ENCODE measurements at places on chromosomes 12 and 14.

- DNase-seq, result no peak
These were observed 67.2 kb upstream of the HMGA2 start for GRCh38 chr12:65756956-65757511.

DNA sequence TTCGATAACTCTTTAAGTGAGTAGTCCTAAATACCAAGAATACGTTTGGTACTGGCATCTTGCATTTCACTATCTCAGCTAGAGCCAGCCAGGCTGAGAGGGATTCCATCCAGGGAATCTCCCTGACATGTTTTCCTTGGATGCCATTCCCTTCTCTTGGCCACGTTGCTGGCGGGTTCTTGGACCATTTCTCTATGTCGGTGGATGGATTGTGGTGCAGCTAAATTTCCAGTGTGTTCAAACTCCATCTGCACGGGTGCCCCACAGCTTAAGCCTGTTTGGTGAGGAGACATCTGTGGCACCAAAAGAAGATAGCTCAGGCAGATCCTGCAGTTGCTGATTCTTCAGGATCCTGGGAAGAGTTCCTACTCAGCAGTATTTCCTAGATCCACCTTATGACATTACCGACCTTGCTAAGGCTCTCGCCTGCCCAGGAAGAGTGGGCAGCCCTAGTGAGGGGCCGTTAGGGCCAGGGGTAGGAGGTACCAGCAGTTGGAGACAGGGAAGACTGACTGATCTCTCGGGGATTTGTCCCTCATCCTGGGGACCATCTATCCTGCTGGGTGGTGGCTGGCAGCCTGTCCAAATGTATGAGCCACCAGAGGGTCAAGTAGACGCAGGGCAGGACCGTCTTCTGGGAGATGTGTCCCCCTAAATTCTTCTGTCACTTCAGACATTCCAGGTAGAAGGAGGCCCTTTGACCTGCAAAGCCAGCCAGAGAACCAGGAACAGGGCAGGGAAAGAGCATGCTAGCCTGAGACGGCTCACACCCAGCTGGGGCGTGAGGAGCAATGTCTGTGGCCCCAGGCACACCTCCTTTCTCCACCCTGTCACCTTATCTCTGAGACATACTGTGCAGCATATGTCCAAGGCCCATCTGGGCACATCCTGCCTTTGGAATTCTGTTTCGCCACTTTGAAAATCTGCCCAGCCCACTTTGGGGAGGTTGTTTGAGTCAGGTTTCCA is 72.6 kb upstream of the CAPRIN2 start:
- no peak for DNase-seq

DNA sequence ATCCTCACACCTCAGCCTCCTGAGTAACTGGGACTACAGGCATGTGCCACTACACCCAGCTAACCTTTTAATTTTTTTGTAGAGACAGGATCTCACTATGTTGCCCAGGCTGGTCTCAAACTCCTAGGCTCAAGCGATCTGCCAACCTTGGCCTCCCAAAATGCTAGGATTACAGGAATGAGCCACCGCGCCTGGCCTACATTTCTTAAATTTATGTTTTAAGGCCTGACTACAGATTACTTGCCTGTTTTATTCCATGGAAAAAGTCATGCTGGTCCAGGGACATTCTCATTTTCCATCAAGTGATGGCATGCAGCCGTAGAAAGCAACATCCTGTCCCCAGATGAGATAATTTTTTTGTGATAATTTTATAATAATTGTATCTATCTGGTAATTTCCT is 6.1 kb downstream of the CD9 start:
- no peak for DNase-seq

DNA sequence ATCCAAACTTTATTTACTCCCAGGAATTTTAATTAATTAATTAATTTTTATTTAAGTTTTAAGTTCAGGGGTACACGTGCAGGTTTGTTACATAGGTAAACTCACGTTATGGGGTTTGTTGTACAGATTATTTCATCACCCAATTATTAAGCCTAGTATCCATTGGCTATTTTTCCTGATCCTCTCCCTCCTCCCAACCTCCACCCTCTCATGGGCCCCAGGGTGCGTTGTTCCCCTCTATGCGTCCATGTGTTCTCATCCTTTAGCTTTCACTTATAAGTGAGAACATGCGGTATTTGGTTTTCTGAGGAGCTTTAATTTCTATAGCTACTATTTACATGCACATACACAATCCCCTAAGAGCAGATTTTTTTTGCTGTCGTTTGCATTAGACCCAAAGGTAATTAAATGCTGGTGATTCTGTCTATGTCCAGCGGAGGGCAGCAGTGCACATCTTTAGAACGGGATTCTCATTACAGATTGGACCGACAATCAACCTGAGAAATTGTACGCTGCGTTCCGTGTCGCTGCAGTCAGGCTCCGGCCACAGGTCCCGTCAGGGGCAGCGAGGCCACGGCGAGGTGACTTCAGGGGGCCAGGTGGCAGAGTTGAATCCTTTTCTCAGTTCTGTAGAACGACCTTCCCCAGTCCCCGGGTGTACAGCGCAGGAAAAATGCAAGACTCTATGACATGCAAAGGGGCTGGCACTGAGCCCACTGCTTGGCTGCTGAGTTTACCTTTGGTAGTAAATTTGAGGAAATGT is 11.6 kb downstream of the TMEM30B start:
- DNase-seq, result peak; percentile 7

DNA sequence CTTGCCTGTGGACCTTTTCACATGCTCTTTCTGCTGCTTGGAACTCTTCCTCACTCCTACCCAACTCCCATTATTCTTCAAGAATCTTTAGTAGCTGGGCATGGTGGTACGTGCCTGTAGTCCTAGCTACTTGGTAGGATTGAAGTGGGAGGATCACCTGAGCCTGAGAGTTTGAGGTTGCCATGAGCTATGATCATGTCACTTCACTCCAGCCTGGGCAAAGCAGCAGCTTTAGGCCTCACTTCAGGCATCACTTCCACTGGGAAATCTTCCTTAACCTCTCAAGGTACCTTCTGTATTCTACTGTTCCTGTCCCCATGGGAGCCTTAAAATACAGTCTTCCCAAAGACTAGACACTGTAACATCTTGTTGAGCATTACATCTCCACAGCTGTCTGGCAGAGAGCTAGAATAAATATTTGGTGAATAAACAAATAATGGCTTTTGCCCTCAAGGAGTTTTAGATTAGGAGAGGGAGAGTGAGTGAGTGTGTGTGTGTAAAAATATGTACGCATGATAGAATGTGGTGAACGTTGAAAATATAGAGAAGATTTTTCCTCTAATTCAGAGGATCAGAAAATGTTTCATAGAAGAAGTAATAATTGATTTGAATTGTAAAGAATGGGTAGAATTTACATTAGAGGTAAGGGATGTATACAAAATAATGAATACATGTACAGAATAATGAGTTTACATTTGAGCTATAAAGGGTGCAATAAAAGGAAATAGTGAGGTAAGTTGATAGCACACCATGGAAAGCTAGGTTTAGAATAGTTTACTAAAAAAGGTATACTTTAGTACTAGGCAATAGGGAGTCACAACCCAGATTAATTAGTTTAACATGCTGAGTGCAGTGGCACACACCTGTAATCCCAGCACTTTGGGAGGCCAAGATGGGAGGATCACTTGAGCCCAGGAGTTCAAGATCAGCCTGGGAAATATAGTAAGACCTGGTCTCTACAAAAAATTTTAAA is 29.2 kb upstream of the BMAL2 start:
- no peak for DNase-seq

- DNase-seq, result peak; percentile 8
These were observed 50.5 kb downstream of the TTC9 start for GRCh38 chr14:70692210-70692609.

GRCh38 chr12:42326541-42327226 is 717 bp downstream of the PPHLN1 start:
- no peak for DNase-seq

- no peak for DNase-seq
These were observed 2.1 kb downstream of the GNPTAB start for GRCh38 chr12:101828463-101829196.

DNA sequence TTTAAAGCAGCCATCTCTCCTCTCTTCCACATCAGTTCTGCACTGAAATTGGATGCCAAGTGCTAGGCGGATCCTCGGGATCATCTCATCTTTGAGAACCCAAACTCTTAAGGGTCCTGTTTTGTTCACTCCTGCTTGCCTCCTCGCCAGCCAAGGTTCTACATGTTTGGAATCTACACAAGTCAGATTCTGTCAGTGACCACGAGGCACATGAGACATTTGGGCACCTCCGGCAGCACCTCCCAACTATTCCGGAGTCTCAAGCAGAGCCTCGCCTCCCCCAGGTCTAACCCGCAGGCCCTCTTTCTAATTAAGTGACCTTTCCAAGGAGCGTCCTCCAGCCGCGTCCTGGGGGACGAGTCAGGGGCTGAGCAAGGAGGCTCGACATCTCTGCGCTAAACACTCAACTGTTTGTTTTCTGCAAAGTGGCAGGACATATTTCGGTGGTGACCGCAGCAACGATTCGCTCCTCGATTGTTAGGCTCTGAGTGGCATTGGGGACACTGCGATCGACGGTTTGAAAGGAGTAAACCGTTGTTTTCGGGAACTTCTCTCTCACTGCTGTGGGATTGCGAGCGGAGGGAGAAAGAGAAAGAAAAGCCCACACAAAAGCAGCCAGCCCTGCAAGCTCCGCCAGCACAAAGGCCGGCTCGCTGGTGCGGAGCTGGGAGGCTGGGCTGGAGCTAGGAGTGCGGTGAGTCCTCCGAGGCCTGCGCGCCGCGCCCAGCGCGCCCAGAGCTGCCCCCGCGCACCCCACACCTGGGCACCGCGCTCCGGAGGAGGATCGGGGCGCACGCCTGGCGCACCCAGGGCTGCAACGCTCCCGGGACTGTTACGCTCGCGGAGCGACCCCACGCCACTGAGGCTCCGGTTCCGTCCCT is 640 bp downstream of the ARMH4 start:
- DNase-seq, result peak; percentile 39

DNA sequence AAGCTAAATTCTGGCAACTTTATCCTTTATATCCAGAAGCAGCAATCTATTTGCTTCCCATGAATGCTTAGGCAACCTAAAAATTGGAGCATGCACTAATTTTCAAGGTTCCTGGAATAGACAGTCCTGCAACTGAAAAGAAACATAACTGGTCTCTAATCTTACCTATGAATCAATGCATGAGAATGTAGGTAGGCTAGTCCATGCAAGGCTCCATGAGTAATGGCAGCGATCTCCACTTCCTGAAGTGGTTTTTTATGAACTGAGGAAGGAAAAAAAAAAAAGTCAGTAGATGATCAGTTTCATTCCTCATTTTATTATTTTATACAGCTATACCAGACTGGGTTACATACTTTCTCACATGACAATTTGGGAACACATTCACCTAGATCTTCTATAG is 102.0 kb downstream of the PEBP1 start:
- no peak for DNase-seq

DNA sequence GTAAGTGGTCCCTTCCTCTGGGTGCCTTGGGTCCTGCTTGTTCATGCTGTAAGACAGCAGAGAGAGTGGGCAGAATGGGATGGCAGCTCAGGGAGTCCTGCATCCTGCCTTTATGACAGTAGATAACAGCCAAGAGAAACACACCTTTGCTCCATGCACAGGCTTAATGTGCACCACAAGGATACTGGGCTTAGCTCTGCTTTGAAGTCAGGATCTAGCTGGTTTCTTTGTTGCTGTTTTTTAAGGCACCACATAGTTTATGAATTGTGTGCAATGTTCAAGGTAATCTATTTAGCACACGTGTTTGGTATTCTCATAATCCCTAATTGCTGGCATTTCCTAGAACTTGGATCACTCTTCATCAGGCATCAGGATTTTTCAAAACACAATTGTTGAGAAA is 239.5 kb upstream of the DCN start:
- DNase-seq, result no peak

DNA sequence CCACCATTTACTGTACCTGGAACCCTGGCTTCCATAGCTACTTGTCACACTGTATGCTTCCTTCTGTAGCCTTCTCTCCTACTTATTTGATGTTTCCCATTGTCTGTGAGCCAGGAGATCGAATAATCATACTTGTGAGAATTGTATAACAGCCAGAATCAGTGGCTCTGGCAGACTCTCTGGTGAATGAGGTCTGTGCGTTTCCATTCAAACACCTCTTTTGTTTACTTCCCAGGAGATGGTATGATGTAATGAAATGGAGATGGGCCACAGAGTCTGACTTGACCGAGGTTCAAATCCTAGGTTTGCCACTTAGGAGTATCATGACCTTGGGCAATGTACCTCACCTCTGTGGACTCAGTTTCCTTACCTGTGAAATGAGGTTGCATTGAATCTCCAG is 35.7 kb upstream of the CLMN start:
- no peak for DNase-seq

GRCh38 chr14:105151084-105151837 is 17.3 kb downstream of the JAG2 start:
- no peak for DNase-seq

- no peak for DNase-seq
These were observed 2.7 kb upstream of the BEST3 start for GRCh38 chr12:69701826-69702225.

- DNase-seq, result no peak
These were observed 65.9 kb downstream of the PTPRQ start for GRCh38 chr12:80509781-80510556.

DNA sequence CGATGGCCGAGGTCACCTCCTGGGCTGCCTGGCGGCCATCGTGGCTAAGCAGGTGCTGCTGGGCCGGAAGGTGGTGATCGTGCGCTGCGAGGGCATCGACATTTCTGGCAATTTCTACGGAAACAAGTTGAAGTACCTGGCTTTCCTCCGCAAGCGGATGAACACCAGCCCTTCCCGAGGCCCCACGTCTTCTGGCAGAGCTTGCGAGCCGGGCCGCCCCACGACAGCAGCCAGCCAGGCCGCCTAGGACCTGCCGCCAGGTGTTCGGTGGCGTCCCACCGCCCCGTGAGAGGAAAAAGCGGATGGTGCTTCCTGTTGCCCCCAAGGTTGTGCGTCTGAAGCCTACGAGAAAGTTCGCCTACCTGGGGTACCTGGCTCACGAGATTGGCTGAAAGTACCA is 19.2 kb upstream of the OS9 start:
- DNase-seq, result no peak

GRCh38 chr12:10171973-10172728 is at the start of gene OLR1:
Gene OLR1, minus strand, starts transcription at chr12:10172132. Its CDS starts 55 bp downstream, at chr12:10172077.
- no peak for DNase-seq

DNA sequence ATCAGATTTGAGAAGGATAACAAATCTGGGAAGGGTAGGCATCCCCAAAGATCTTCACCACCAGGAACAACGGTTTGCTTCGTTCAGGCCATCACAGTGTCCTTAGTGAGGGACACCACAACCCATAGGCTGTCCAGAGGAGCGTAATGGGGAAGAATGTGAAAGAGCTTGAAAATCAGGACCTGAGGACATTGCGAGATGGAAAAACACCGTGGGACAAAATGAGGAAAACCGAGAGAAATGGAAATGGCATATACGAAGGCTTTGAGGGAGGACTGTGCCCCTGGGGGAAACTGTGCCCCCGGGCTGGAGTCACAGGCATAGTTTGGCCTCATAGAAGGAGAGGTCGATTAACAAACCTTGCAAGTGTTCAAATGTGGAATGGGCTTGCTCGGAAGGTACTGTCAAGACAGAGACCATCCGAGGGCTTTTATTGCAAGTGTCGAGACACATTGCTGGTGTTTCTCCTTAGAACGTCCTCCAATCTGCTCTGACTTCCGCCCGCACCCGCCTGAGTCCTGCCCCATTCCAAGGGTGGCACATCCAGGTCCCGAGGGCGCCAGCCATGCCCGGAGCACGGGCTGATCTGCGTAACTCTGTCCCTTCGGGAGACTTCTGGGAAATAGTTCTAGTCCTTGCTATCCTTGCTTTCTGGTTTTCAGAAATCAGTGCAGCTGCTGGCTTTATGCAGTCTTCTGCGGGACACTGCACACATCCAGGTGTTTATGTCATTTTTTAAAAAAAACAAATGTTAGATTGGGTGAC is 885 bp upstream of the PALS1 start:
- DNase-seq, result peak; percentile 56
